ENCODE measurements at places on chromosomes 11 and 22.

- DNase-seq: no peak
These were observed 133.7 kb upstream of the NARS2 start for GRCh38 chr11:78708388-78708787.

DNA sequence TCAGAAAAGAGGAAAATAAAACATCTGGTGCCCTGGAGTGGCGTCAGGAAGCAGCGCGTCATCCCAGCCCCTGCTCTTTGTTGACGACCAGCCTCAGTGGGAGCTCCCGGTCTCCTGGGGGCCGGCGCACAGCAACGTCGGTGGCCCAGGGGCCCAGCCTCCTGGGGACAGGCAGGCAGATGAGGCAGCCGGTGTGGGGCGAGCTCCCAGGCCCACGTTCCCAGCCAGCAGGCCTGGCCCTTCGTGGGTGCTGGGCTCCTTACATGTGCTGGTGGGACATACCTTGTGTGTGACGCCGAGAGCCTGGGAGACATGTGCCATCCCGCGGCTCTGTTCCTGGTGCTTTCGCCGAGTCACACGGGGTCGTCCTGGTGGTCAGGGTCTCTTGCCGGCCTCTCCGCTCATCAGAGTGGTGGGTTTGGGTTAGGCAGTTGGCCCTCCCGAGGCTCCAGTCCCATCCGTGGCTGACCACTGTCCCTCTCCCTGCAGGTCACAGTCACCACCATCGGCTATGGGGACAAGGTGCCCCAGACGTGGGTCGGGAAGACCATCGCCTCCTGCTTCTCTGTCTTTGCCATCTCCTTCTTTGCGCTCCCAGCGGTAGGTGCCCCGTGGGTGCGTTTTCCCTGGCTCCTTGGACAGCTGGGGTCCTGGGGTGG is 116.7 kb downstream of the KCNQ1OT1 start:
- no peak for DNase-seq

DNA sequence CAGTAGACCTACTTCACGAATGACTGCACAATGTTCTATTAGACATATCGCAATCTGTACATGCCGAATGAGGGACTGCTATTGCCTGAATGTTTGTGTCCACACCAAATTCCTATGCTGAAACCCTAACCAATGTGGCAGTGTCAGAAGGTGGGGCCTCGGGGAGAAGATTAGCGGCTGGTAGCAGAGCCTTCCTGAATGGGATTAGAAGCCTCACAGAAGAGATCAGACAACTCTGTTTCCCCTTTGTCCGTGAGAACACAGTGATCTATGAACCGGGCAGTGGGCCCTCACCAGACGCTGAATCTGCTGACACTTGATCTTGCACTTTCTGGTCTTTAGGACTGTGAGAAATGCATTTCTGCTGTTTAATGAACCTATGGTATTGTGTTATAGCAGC is 33.1 kb downstream of the LRFN4 start:
- no peak for DNase-seq

DNA sequence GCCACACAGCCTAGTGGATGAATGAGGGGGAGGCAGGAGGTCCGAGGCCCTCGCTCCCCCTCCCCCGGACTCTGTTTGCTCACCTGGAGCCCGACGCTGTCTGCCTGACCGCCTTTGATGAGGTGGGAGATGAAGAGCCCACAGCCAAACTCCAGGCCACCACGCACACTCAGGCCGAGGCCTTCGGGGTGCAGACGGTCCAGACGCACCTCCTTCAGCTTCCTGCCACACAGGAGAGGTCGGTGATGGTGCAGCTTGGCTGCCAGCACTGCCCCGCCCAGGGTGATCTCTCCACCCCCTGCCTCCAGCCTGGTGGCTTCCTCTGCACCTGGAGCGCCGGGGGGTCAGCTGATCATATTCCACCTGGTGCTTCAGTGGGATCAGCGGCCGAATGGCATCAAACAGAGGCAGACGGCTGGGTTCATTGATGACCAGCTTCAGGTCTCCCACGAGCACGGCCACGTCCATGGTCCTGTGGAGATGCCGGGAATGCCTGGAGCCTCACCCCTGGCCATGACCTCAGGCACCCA is 13.1 kb downstream of the USH1C start:
- DNase-seq: no peak

DNA sequence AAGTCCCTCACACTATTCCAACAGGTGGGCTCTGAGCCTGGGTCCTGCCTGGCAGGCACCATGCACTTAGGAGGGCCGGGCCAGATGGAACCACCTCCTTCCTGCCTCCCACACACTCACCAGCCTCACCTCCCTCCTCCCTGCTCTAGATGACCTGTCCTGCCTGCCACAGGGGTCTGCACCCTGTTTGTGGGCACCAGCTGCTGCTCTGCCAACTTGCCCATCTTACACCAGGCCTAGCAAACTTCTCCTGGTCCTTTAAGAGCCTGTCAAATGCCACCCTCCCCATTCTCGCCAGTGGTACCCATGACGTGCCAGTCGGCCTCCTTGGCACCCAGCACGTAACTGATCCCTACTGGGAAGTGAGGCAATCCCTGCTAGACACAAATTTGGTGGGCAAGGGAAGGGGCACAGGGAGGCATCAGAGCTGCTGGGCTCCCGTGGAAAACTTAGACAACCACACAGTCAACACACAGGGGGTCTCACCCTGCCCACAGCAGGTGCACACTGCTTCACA is 3.1 kb downstream of the MOB2 start:
- no peak for DNase-seq

DNA sequence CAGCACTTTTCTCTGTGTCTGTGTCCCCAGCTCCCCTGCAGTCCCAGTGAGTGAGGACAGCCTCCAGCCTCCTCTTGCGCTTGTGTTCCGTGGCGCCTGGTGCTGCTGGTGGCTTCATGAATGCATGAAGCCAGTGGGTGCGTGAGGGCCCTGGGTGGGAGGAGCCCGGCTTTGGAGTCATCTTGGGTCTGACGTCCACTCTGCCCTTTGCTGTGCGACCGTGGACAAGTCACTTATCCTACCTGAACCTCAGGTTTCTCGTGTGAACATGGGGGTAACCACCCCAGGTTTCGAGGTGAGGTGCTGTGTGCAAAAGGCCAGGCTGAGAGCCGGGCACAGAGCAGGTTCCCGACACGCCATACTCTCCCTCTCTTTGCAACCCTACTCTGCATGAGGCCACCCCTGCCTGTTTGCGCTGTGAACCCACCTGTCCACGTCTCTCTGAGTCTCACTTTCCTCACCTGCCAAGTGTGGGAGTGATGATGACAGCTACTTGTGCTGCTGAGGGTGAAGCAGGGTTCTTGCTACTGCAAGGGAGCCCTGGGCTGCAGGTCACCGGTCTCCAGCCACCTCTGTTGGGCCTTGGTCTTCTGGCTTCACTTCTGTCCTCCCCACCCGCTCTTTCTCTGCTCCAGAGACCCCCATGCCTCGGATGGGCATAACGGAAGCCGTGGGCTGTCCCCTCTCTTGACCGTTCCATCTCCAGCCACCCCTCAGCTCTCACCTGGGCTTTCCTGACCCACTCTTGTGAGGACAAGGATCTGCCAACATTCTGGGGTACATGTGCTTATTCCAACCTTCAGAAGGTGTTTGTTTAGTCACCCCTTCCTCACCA is 537.6 kb downstream of the TBC1D22A start:
- no peak for DNase-seq

DNA sequence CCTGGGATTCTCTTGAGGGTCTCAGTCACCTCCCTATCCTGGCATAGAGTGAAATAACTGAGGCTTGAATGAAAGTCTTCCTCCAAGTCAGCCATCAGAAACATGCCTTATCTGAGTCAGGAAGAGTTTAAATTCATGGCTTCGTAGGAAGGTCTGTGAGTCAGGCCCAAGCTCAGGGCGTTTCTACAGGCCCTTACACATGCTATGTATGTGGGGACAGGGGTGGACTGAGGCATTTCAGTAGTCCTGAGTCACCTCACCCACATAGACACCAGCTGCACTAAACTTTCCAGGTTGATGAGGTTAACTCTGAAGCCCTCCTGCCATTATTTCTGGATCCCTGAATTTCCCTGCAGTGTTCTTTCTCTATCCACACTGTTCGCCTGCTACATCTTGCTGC is 134.6 kb upstream of the RCN1 start:
- DNase-seq: no peak

GRCh38 chr11:68878022-68878421 is 25.6 kb downstream of the MRPL21 start:
- DNase-seq: no peak

GRCh38 chr11:79304599-79305212 is 136.1 kb downstream of the TENM4 start:
- DNase-seq: no peak

GRCh38 chr11:2298795-2299761 is 2.6 kb downstream of the C11orf21 start:
- DNase-seq: no peak

DNA sequence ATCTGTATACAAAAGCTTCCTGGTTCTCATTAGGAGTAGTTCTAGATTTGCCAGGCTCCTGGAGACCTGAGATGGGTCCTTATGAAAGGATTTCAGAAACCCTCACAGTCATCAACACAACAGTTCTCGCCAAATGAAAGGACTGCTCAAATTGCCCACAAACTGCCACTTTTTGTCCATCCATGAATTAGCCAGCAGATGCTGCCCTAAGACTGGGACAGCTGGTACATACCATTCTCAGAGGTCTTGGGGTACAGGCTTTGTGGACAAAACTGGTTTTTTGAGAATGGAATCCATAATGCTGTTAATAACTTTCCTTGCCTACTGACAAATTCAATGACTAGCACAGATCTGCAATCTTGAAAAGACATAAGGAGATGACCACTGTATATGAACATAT is 23.4 kb upstream of the BDNF start:
- no peak for DNase-seq

GRCh38 chr22:38171927-38172831 is 9.5 kb downstream of the PLA2G6 start:
- DNase-seq: no peak

DNA sequence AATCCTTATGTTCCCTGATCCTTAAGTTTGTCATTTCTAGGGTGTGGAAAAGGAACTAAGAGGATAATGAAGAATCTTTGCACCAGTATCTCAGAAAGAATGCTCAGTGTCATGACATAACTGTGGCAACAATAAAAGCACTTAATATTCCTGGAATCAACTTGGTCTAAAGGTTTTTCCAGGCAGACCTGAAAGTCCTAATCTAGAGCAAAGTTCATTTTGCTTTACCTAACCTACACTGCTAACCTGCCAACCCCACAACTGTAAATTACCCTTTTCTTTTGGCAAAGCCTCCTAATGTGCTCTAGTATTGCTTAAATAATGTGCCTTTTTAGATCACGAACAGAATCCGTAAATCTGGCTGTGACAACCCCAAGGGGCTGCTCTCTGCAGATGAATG is 82.5 kb downstream of the AMBRA1 start:
- DNase-seq: no peak

GRCh38 chr11:116173941-116174911 is 598.6 kb downstream of the BUD13 start:
- no peak for DNase-seq

- DNase-seq: no peak
These were observed 2.0 kb downstream of the FBXO3 start for GRCh38 chr11:33772300-33772699.

DNA sequence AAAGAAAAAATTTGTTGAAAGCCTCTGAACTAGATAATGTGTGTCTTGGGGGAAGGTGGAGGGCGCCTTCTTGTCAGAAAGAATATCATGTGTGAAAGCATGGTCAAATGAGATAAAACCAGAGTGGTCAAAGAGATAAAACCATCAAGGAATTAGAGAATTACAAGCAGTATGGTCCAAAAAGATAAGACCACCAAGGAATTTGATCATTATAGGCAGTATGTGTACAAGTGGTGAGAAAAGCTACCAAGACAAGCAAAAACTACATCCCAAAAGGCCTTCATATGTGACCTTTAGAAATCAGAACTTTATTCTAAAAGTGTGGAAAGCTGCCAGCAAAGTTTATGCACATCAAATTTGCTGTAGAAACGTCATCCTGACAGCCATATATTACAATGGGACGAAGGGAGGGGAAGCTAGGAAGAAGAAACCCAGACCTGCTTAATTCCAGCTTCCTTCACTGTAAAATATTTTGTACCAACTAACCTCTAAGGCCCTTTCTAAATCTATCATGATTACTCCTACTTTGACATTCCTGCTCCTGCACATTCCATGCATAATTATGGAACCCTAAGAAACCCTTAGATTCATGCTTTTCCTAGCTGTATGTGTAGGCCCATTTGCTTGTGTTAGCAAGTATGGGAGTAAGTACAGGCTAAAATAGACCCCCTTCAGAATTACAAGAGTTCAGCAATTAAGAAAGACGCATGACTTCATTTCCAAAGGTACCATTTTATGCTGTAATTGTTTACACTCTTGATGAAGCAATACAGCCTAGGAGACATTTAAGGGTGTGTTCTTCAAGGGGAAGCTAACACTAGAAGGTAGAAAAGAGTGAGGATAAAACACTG is 51.6 kb downstream of the LGR4 start:
- no peak for DNase-seq

DNA sequence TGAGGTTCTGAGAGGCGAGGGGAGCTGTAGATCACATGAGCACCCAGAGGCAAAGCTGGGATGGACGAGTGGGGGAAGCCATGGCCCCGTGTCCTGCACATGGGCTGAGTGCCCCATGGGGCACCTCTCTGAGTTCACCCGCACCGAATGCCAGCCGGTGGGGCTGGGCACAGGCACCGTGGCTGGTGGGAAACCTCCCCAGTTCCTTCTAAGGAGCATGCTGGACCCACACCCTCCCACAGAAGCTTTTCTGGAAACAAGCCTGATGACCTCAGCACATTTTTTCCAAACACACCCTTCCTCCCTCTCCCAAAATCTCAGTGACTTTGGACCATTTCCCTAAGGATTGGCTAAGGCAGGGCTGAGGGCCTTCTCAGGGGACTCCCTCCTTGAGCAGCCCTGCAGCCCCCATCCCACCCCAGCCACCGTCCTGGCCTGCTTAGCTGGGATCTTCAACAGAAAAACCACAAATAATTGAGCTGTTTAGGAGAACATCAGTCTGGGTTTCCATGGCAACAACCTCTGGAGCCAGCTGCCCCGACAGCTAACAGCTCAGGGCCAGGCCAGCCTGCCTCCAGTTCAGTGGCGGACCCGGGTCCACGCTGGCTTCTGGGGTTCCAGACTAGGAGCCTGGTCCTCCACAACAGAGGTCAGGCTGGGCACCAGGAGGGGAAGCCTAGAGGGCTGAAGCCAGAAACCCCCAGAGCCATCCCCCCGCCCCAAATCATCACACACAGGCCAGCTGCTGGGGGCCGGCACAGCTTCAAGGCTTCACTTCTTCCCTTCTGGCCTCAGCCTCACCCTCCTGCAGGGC is 18.1 kb upstream of the LINC01488 start:
- no peak for DNase-seq

DNA sequence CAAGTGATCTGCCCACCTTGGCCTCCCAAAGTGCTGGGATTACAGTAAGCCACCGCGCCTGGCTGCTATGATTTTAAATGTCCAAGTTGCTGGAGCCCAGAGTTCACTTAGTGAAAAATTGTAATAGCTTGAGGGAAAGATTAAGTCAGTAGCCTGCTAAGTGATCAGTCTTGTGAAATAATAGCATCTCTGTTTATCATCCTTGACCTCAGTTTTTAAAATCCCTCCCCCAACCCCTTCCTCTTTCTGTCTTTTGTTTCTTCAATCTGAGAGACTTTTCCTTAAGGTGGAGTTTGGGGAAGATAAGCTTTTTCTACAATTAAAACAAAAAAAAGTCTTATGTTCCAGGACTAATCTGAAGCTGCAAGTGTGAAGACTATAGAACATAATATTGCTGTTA is 6.4 kb downstream of the HIPK3 start:
- no peak for DNase-seq

- DNase-seq: no peak
These were observed 71.4 kb downstream of the NAT10 start for GRCh38 chr11:34176751-34177209.

- no peak for DNase-seq
These were observed 1.6 kb downstream of the KCNK4 start for GRCh38 chr11:64292460-64293254.
